ENCODE measurements at places on chromosomes 6 and 20. TPM values are rescaled to one million over a fixed set of nuclear protein-coding genes. Genes with fewer than 3 reads are reported as not detected.
A peak's percentile ranks its signal among the peaks of the same experiment; 100 is the strongest.

GRCh38 chr20:5945963-5946362 is 4.4 kb downstream of the TRMT6 start:
- DNase-seq, result no peak

GRCh38 chr20:62364911-62365736 is 2.0 kb downstream of the LAMA5 start:
- DNase-seq, result no peak

The ADGRF1 gene
- total RNA-seq, result not detected

The GMPR gene
- 32.3 TPM for total RNA-seq

- DNase-seq, result no peak
Observed at GRCh38 chr20:45361793-45362192, 1.2 kb upstream of the SYS1 start.

The TCF21 gene
- total RNA-seq, result not detected

The TREM1 gene
- total RNA-seq, result not detected

GRCh38 chr6:122770835-122771601 is 8.5 kb upstream of the FABP7 start:
- DNase-seq, result no peak

The SLC24A3 gene
- not detected for total RNA-seq

- no peak for DNase-seq
Observed at GRCh38 chr6:106398621-106399020, 38.1 kb downstream of the CRYBG1 start.

GRCh38 chr6:169811072-169811471 is 59.6 kb downstream of the ERMARD start:
- DNase-seq, result no peak

The ZNF165 gene
- total RNA-seq, result 0.33 TPM

GRCh38 chr6:30325873-30326525 is 728 bp upstream of the TRIM39 start:
- peak; percentile 46 for DNase-seq

The COL10A1 gene
- total RNA-seq, result not detected

The ZBTB12 gene
- 3.5 TPM for total RNA-seq

The SEMG2 gene
- not detected for total RNA-seq

DNA sequence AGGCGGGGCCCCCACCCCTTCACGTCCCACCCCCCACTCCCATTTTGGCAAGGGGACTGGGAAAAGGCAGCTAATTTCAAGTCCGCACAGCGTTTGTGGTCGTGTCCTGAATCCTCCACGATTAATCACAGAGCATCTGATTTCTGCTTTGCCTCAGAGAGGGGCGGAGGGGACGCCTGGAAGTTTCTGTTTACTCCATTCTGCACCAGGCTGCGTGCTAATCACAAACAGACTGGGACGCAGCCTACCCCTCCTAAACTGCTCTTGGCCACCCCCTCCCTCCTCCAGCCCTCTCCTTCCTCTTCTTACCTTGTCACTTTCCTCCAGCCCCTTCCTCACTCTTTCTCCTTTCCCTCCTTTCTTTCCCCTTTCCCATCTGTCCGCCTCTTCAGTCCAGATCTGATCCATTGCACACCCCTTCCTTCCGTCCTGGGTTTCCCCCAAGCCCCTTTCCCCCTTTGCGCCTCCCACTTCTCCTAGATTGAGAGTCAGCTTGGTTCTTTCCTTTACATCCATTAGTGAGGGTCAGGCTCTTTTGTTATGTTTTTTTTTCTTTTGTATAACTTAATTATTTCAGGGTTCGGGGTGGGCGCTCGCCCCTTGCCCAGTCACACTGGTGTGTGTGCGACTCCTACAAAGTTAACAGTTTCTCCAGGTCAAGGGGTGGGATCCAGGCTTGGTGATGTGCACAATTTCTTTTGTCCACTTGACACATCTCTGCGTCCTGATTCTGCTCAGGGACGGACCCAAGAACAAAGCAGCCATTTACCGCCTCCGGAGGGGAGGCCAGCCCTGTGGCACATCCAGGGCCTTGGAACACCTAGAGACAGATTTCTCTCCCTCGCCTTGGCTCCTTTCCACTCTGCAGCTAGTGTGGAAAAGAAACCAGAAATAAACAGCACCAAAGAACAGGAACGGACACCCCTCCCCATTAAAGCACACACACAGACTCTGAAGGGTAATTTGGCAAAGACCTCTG is 520 bp upstream of the RIPOR3 start:
- no peak for DNase-seq

The BFSP1 gene
- total RNA-seq, result 2.9 TPM

The SLC35F1 gene
- not detected for total RNA-seq

GRCh38 chr6:90168693-90169131 is 127.9 kb downstream of the BACH2 start:
- no peak for DNase-seq

GRCh38 chr6:41370488-41371111 is 35.2 kb downstream of the NCR2 start:
- no peak for DNase-seq

DNA sequence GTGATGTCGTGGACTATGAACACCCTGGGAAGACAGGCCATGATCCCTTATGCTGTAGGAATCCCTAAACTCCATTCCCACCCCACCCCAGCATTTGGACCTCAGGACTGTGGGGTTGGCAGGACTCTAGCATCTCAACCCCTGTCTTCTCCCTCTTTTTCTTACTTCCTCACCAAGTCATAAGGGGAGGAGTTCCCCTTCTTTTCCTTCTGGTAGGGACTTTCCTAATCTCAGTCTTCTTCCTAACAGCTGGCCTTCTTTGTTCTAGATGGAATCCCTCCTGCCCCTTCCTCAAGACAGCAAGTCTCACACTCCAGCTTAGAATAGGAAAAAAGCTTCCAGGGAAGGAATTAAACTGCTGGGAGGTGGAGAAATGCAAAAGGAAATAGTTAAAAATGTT is 2.3 kb upstream of the SIRPB2 start:
- DNase-seq, result no peak

DNA sequence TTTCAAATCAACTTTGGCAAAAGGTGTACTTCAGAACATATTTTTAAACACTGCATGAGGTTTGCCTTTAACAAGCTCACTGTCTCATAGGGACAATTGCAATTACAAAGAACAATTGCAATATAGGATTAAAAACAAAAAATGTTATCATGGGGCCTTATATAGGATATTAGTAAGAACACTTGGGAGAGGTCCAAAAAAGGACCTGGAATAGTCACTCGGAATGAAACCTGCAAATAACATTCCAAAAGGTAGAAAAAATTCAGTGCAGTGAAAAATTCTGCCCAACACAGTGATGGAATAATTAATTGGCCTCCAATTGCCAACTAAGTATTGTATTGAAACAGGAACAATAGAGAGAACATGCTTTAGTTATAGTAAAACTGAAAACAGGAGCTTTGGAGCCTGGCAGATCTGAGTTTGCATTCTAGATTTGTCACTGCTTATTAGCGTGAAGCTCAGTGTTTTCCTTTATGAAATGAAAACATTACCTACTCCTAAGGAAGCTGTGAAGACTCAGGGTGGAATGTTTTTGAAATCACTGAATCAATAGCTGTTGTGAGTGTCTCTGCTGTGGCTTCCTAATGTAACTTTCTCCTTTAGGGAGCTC is 172.6 kb upstream of the BMP5 start:
- DNase-seq, result no peak

GRCh38 chr6:130423044-130423443 is 57.2 kb downstream of the TMEM200A start:
- no peak for DNase-seq

The SYNJ2 gene
- total RNA-seq, result 60.3 TPM

The C6orf15 gene
- total RNA-seq, result not detected

GRCh38 chr6:44805238-44805846 is 417.8 kb downstream of the CDC5L start:
- no peak for DNase-seq

DNA sequence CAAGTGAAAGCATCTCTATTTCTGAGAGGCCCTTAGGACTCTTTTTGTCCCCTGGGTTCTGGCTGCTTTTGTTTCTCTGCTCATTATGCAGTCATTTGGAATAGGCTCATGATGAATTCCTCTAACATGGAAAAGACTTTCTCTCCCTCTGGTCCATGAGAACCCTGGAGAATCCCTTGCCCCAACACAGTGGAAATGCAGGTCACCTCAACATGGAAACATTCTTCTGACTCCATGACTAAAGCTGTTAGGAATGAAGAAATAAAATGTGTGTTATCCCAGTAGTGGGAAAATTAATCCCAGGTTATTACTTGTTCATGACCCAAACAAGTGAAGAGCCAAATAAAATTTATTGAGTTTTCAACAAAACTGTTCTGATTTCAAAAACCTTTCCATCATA is 458.6 kb downstream of the EPM2A start:
- no peak for DNase-seq

GRCh38 chr20:57651881-57652605 is 31.8 kb upstream of the ZBP1 start:
- DNase-seq, result no peak

DNA sequence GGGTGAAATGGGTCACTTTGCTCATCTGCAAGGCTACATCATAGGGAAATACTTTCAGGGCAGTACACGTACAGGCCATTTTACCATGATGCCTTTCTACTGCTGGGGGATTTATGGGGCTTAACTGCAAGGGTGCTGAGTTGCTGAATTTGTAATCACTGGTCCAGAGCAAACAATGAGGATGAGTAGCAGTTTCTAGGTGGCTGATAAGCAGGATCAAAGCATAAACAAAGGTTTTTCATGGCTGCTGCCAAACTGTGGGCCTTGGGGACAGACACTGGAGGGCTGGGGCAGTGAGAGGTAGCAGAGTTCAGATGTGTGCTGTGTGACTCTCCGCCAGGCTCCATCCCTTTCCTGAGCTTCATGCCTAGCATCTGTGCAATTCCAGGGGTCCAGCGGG is 68.3 kb downstream of the CNBD2 start:
- DNase-seq, result no peak

GRCh38 chr6:127118298-127119101 is at the start of gene RSPO3:
TSS of gene RSPO3 (plus strand) at chr6:127118671. CDS start at chr6:127119193, 522 bp downstream.
- no peak for DNase-seq

DNA sequence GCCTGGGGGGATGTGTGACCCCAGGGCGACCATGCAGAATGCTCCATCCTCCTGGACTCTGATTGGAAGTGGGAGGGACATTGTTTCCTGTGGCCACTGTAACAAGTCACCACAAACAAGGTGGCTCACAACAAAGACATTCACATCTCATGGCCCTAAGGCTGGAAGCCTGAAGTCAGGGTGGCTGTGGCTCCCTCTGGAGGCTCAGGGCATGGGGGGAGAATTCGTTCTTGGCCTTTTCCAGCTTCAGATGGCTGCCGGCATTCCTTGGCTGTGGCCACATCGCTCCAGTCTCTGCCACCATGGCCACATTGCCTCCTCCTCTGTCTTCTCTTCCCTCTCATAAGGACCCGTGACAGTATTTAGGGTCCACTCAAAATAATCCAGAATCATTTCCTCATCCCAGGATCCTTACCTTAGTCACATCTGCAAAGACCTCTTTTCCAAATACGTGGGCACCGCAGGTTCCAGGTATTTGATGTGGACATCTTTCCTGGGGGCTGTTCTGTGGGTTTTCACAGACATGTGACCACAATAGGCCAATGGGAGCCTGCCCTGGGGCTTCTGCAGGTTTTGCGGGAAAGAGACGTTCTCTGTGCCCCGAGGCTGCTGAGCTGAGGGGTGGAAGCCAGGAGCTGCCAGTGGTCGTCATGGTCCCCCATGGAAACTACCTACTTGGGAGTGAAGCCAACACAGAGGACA is 249.3 kb downstream of the PREX1 start:
- DNase-seq, result no peak

GRCh38 chr20:20875716-20876115 is 163.3 kb upstream of the RALGAPA2 start:
- DNase-seq, result no peak

DNA sequence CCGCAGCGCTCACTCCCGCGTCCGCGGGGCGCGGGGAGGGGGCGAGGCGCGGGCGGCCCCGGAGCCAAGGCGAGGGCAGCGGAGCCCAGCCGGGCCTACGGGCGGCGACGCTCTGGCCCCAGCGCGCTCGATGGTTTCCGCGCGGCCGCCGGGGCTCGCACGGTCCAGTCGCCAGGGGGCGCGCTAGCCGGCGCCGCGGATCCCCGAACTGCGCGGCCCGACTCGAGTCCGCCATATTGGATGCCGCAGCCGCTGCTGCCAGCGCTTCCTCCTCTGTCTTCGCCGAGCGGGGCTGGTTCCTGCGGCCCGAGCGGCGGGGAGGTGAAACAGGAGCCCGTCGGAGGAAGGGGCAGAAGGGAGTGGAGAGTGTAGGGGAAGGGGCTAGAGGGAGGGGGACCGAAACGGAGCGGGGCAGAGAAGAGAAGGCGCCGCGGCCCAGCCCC is at the start of gene SCAF8:
TSS of gene SCAF8 (plus strand) at position 234 of the 443 bp plus-strand sequence. CDS start 485 bp downstream, outside the sequence.
- peak; percentile 22 for DNase-seq

GRCh38 chr6:126603410-126603809 is 263.5 kb downstream of the CENPW start:
- no peak for DNase-seq

GRCh38 chr6:35969646-35970045 is 48.7 kb upstream of the SRPK1 start:
- DNase-seq, result no peak

The RIN2 gene
- 79.8 TPM for total RNA-seq

- no peak for DNase-seq
Observed at GRCh38 chr6:92582211-92582610, 837.1 kb downstream of the EPHA7 start.

GRCh38 chr6:138857775-138858174 is 61.9 kb downstream of the ECT2L start:
- no peak for DNase-seq

The BHLHE23 gene
- not detected for total RNA-seq

GRCh38 chr20:63519668-63520503 is 679 bp upstream of the PPDPF start:
- no peak for DNase-seq

DNA sequence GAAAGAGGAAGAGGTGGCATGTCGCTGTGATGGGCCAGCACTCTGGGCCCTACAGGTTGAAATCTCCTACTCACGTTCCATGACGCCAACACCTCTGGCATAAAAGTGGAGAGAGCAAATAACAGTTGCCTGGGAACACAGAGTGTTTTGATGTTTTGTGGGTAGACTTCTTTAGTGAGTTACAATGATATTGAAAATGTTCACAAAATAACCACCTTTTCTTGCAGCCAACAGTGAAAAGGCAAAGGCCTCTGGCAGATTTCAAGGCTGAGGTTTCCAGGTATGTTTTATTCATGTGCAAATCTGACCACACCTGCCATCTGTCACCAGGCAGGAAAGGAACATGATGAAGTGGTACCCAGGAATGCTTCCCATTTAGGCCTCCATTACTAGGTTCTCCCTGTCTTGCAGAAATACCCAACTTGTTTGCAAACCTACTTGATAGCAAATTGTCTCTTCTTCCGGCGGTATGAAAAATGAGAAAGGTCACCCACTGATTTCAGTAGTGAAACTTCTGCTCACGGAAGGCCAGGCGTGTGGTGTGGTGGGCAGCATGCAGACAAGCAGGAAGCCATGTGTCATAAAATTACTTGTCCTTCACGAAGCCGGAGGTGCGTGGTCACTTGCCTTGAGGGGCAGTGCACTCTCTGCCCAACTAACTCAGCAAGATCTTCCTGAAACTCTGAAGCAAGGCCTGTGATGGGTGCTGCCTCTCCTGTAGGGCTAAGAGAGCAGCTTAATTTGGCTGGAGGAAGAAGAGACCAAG is 299.1 kb upstream of the PRDM1 start:
- DNase-seq, result no peak

The BMP7 gene
- total RNA-seq, result not detected

The ZNF318 gene
- total RNA-seq, result 5.6 TPM
